NCI-H2107 (cell line): ENCODE measurements at places on chromosomes 12 and 14.
A peak's percentile ranks its signal among the peaks of the same experiment; 100 is the strongest.

DNA sequence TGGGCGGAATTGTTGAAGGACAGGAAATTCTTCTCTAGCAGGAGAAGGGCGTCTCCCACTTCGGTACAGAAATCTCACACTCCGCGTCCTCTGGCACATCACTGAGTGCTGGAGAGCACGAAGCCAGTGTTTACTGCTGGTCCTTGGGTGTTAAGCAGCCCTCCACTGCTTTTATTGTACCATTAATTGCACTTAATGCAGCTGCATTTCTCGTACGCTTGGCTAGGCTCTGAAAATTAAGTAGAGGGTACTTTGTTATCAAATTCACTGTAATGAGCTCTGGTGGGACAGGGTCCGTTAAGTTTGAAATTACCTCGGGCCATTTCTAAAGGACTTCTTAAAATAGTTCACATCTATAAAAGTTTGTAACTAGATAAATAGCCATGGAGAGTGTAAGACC lies 411.2 kb downstream of the NPAS3 start:
- no peak for DNase-seq

DNA sequence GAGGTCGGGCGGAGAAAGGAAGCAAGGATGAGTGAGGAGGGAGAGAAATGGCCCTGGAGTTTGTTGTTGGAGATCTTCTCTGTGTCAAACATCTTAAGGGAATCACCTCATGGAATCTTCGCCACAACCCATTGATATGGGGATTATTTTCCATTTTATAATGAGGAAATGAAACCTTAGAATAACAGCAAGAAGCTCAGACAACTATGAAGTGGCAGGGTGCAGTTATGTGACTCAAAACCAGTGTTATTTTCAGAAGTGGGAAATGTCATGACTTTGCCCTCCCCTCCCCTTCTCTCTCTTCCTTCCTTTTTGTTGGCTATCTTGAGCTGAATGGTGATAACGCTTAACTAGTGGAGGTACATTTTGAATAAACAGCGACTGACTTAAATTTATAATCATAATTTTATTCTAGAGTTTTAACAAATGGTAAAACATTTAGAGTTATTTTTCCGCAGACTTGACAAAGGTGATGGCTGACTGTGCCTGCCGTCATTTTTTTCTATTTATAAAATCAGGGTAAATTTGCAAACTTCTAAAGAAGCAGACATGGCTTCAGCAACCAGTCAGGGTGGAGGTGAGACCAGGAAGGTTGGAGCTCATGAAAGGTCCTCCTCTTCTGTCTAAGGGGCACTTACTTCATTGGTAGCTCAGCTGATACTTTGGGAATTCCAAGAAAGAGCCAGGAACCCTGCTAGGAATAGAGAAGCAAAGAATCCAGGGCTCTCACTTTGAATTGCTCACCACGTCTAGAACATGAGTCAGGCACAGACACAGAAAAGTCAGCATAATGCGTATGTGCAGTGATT lies 232.4 kb downstream of the RGS6 start:
- no peak for DNase-seq

- no peak for DNase-seq
Measured at GRCh38 chr12:79260923-79261322, 396.3 kb downstream of the SYT1 start.

GRCh38 chr12:80766210-80766609 lies 49.5 kb downstream of the MYF5 start:
- no peak for DNase-seq

DNA sequence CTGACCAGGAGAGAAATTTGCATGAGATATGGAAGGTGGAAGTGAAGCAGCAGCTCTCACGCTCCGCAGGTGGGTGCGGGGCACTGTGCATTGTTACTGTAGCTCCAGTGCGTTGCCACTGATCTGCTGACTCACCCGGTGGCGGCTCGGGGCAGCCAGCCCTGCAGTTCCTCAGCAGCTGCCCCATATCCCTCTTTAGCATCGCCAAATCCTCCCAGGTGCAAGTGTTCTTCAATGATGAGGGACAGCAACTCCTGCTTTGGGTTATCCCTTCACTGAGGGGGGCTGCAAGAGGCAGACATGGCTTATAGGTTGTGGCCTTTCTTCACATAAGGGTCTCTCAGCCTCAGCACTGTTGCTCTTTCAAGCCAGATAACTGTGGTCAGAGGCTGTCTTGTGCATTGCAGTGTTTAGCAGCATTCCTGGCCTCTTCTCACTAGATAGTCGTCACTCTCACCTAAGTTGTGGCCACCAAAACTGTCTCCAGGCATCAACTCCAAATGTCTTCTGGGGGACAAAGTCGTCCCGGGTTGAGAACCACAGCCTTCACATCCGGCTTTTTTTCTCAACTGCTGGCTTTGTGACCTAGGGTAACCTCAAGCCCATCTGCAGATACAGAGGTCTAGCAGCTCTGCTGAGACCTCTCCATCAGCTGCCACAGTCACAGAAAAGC lies 180.8 kb downstream of the EFCAB11 start:
- DNase-seq: peak; percentile 72

DNA sequence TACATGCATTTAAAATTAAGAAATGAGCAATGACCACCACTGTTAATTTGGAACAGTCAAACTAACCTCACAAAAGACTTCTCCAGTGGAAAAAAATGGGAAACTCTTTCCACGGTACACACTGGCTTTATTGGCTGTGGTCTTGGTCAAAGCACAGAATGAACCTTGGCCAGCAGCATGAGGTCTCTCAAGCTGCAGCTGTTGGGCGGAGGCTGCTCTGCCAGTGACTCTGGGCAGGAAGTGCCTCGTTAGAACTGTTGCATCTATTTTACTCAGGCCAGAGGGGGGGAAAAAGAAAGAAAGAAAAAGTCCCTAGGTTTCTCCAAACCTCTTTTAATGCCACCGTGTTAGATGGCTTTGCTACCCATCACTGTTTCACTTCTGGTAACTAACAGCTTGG lies 279.8 kb upstream of the DIO2 start:
- no peak for DNase-seq

DNA sequence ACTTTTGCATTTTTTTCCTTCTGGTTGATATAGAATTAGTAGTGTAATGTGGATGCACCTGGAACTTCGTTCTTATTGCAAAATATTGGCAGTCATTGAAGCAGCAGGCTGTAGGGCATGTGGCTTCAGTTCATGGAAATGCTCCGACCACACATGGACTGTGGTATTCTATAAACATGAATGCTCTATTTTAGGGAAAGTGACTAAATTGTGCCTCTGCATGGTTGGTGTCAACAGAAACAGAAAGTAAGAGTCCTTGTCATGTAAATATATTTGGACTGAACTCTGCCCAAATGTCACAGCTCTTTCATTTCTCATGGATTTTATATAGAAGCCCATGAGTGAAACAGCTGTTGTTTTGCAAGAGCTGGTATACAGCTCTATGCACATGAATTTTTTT lies 917.0 kb downstream of the LRFN5 start:
- DNase-seq: no peak

DNA sequence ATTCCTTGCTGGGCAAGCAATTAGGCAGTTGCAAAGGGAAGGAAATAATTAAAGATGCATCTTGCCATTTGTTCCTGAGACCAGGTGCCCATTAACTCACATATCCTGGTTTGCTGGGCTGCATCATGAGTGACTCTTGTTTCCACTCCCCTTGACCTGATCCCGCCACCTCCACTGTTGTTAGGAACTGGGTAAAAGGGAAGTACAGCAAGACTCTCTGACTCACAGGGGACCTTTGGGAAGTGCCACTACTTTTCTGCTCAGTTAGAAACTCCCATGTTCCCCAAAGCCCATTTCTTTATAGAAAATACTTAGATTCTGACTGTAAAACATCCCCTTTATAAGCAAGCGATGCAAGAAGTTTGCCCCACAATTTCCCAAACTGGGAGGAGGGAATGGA lies 186.0 kb upstream of the BCL2L14 start:
- DNase-seq: no peak

- DNase-seq: no peak
Measured at GRCh38 chr14:96095058-96095457, 55.9 kb downstream of the C14orf132 start.

DNA sequence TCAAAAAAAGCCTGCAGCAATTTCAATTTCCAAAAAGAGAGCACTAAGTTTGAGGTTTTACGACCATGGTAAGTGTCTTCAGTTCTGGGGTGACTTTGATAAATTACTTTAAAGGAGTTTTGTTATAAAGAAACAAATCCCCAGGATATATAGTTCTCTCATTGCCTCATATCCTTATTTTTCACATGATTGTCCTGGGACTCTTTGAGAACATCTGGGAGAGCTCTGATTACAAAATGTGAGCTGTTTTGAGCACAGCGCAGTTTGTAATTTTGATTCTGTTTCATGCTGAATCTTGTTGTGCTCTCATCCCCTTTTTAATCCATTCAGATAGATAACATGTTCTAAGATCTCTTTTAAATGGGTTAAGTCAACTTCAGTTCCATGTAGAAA lies 67.7 kb upstream of the DCN start:
- no peak for DNase-seq

- no peak for DNase-seq
Measured at GRCh38 chr12:116591855-116592637, 32.9 kb downstream of the MAP1LC3B2 start.

DNA sequence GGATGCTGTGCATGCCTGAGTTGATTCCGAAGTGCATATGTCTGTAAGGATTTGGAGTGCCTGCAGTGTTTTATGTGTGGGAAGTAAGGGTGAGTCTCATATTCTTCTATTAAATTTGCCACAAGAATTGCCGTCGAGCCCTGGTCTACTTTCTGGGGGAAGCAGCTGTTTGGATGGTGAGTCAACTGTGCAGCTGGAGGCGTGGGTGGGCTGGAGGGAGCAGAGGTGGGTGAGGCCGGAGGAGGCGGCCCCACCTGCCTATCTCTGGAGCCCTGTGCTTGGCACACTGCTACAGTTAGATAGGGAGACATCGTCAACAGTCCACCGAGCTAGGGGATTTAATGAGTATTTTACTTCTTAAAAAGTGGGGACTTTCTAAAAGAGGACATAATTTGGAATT lies 9.7 kb downstream of the GLRX5 start:
- no peak for DNase-seq
